ENCODE measurements at places on chromosomes 1 and 21.

GRCh38 chr1:21143138-21143537 lies 33.6 kb downstream of the EIF4G3 start:
- DNase-seq = no peak

GRCh38 chr1:48681476-48682305 lies 95.0 kb downstream of the BEND5 start:
- DNase-seq = no peak

- no peak for DNase-seq
These were observed 53.1 kb downstream of the S100B start for GRCh38 chr21:46551636-46552241.

GRCh38 chr21:38417726-38418125 lies 80.6 kb downstream of the ERG start:
- no peak for DNase-seq

GRCh38 chr1:32100807-32101708 lies 6.8 kb upstream of the KPNA6 start:
- no peak for DNase-seq

DNA sequence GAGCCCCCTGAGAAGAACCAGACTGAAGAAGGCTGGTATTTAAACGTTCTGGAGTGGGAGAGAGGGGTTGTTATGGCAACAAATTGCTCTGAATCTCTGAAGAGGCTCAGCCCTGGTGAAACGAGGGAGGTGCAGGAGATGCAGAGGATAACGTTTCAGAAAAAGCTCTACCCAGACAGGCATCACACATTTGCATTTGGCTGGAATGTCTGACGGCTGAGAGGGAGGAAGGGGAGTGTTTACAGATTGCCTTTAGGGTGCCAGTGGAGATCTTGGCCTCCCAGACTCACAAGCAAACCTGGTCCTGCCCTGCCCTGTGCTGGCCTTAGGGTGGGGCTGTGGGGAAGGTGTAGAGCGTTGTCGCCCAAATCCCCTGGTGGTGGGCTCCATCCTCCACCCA lies 169.0 kb upstream of the AJAP1 start:
- DNase-seq = no peak

DNA sequence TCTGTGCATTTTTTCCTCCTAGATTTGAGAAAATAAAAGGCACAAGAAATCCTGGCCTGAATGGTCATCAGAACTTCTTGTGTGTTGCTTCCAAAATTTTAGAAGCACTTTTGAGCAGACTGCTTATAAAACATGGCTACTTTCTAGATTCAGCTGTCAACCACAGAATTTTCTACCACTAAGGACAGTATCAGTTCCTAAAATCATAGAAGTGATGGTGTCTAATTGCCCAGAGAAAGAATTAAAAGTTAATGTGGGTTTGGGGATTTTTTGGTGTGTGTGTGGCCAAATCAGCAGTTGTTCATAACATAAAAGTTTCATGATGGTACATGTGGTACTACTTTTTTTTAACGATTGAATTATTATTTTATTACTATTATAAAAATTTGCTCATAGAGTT lies 171.4 kb upstream of the SNX7 start:
- DNase-seq = no peak

GRCh38 chr1:53376041-53376461 lies 48.2 kb upstream of the LRP8 start:
- no peak for DNase-seq
